CD4-positive, alpha-beta T cell treated with Interleukin-15 for 4 hours (primary cell): ENCODE measurements at places on chromosomes 7 and 10.
A peak's percentile ranks its signal among the peaks of the same experiment; 100 is the strongest.

DNA sequence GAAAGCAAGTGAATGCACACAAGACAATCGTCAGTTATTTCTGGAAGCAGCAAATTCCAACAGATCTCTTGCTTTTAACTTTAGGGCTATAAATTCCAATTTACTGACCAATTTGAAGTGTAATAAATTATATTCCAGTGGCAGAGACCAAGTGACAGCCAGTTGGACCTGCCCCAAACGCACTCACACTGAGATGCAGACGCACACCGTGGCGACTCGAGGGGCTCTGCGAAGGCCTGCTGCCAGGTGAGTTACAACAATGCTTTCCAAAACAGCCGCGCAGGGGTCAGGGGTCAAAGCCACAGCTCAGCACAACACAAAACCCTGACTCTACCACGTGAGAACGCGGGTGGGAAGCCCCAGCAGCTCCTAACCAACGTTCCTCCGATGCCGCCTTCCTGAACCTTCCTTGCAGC lies 97.4 kb downstream of the ZRANB1 start:
- DNase-seq, result no peak

GRCh38 chr10:78712147-78712546 lies 356.6 kb upstream of the ZMIZ1 start:
- DNase-seq, result no peak

DNA sequence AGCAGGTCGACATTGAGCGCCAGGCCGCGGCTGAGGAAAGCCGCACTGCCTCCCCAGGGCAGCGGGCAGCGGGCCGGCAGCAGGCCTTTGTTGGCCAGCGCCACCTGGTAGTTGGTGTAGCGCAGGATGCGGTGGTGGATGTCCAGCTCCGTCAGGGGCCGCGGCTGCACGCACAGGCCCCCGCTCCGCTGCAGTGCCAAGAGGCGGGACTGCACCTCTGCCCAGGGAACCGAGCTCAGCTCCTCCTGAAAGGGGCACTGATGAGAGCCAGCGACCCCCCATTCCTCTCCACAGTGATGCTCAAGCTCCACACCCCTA lies 5.2 kb downstream of the ATG9B start:
- no peak for DNase-seq

GRCh38 chr7:87517136-87517815 lies 41.8 kb upstream of the ABCB4 start:
- no peak for DNase-seq

GRCh38 chr7:67022511-67022910 lies 25.9 kb downstream of the TYW1 start:
- DNase-seq, result no peak

DNA sequence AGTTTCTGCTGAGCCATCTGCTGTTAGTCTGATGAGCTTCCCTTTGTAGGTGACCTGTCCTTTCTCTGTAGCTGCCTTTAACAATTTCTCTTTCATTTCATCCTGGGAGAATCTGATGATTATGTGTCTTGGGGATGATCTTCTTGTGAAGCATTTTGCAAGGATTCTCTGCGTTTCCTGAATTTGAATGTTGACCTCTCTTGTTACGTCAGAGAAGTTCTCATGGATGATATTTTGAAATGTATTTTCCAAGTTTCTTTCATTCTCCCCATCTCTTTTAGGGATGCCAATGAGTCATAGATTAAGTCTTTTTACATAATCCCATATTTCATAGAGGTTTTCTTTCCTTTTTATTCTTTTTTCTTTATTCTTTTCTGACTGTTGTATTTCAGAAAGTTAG lies 184.2 kb upstream of the BET1 start:
- no peak for DNase-seq

DNA sequence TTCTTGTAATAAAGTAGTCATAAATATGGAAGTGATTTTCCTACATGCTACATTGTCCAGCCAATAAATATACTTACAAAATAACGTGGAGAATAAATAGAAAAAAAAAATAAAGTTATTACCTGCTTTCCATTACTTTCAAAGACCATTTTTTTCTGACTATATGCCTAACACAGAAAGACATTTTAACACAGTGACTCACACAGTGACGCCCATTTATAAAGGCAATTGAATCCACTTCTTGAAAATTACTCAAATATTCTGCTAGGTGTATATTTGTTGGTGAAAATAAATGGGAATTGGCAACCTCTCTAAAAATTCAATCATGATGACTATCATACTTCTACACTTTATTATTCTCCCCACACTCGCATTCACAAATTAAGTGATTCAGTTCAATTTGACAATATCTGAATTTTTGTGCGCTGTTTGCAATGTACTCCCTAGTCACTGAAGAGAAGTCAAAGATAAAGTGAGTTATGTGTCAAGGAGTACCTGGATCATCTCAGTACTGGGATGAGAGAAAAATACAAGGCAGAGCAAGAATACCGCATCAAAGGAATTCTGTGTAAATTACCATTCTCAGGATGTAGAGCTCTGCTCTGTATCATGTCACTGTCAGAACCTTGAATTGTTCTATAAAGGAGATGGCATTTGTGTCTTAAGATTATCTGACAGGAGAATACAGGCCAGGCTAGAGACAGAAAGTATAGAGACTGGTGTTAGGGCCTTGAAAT lies 642.7 kb downstream of the IPMK start:
- no peak for DNase-seq

GRCh38 chr10:101609481-101609880 lies 21.4 kb downstream of the DPCD start:
- DNase-seq, result no peak

- no peak for DNase-seq
Observed at GRCh38 chr7:137681657-137682562, 164.9 kb downstream of the DGKI start.

DNA sequence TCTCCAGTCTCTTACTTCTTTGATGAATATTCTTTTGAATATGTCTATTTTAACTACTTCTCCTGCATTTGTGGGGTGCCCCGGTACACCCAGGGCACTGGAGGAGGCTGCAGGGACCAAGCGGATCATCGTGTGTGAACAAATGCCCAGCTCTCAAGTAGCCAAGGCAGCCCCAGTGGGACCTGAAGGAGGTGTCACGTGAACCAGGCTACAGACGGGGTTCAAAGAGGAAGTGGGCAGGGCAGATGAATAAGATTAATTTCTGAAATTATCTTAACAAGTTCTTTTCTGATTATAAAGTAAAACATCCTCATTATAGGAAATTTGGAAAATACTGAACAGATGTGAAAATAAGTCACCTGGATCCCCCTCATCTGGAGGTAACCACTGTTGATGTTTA lies 78.4 kb upstream of the DUSP5 start:
- no peak for DNase-seq

- no peak for DNase-seq
Observed at GRCh38 chr7:24138343-24138742, 145.6 kb upstream of the NPY start.

DNA sequence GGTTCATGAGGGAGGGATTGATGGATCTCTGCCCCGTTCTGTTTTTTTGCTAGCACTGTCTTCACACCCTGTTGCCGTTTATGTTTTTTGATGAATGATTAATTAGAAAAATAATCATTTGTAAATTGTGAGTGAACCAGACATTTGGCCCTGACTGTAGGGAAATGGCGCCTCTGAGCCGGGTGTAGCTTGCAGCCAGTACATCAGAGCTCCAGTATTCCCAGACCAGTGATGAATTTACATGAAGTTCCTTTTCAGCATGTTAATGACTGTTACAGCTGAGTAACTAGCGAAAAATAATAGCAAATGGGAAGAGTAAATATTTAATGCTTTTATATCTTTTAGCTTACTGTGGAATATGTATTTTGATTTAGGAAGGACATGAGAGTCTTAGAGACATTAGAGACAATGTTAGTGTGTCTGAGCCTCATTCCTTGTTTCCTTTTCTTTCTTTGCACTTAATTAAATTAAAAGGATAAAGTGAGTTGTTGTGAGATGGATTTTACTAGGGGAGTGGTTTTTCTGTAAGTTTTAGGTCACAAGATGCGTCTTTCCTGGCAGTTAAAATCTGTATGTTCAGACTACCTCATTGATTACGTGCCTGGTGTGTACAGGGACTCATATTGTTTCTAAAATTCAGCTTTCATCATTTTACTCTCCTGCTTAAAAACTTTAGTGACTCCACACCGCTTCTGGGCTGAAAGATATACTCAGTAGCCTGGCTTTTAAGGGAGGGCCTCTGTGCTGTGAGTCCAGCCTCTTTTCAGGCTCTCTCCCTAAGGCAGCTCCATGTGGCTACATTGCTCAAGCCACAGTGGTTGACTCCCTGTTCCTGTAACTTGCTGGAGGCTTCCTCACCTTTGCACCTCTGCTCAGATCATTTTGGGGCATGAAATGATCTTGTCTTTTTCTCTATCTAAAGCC lies 86.4 kb downstream of the AUTS2 start:
- DNase-seq, result no peak

GRCh38 chr10:106175760-106176377 lies 988.6 kb downstream of the SORCS1 start:
- no peak for DNase-seq

DNA sequence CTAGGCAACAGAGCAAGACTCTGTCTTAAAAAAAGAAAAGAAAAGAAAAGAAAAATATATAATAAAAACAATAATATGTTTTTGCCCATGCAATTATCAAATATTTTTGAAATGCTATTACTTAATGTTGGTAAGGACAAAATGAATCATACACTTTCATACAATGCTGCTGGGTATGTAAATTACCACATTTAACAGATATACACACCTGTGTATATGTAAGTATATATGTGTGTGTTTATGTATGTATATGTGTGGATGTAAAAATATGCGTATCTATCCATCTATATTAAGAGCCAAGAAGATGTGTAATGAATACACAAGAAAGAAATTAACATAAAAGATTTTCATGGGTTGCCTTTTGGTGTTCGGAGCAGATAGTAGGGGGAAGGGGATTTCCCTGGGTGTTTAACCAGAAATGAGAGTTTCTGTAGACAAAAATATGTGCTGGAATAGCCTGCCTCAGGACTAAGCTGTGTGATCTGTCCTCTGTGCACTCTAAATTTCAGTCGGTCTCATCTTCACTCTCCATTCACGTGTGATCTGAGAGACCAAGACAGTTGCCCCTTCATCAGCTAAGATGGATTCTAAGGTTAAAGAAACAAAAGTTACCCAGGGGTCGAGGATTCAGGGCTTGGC lies 61.2 kb downstream of the PRKCQ start:
- peak; percentile 37 for DNase-seq

DNA sequence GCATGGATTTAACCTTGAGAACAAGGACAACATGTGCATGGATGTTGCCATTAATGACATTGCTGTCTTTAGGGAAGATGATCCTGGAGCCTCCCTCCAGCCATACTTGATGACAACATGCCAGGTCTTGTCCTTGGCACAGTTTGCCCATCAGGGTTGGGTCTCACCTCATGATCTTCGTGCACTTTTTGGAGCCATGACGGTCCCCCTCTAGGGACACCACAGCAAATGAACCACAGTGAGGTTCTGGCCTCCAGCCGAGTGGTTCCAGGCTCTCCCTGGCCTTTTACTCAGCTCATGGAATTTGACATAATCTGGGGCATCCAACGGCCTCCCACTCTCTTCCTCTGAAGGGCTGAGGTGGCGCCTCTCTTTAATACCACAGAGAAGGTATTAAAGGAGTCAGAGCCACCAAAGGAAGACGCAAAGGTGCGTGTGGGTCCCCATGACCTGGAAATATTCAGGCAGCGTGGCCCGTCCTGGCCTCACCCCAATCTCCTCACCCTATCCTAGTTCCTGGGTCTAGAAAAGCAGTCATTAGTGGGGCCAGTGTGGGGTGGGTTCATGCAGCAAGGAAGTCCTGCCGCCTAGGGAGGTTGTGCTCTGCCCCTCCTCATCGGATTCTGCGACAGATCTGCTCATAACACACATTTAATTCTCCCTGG lies 184.8 kb downstream of the CXCL12 start:
- no peak for DNase-seq

DNA sequence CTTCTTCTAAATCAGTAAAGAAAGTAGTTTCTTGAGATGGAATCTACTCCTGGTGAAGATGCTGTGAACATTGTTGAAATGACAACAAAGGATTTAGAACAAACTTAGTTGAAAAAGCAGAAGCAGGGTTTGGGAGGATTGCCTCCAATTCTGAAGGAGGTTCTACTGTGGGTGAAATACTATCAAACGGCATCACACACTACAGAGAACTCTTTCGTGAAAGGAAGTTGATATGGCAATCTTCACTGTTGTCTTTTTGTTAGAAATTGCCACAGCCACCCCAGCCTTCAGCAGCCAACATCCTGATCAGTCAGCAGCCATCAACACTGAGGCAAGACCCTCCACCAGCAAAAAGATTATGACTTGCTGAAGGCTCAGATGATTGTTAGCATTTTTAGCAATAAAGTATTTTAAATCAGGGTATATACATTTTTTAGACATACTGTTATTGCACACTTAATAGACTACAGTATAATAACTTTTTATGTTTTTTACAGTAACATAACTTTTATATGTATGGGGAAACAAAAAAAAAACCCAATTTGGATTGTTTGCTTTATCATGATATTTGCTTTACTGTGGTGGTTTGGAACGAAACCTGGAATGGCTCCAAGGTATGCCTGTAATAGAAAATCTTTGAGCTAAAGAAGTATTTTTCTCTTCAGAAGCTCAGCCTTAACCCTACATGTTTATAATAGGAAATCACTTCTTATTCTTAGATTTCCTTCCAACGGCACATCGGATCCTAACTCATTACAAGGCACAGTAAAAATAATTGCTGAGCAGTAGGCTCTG lies 257.3 kb downstream of the LRMDA start:
- DNase-seq, result no peak

DNA sequence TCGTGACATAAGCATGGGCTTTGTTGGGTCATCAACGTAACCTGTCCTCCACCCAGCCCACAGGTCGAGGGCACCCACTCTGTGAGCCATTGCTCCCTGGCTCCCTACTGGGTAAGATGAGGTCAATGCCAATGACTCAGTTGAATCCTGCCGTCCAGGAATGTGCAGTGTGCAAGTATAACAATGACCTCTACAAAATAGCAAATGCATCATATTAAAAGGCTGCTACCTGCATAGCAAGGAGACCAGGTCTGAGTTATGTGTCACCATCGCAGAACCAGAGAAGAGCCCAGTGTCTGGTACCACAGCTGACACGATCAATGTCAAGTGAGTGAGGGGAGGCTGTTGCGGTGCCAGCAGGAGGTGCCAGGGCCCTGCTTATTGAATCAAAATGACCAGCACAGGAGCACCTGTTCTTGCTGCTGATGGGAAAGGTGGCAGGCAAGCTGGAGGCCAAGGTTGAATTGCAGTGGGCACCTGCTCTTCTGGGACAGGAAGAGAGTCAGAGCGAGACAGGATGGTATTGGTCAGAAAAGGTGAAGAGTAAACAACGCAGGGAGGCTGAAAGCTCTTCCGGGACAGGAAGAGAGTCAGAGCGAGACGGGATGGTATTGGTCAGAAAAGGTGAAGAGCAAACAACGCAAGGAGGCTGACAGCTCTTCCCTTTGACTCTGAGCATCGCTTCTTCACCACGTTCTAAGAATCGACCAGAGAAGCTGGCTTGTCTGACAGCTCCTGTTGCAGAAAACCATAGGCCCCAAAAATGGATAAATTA lies 108.7 kb upstream of the ADAM12 start:
- DNase-seq, result no peak
